ENCODE measurements at places on chromosomes 7 and 10.

DNA sequence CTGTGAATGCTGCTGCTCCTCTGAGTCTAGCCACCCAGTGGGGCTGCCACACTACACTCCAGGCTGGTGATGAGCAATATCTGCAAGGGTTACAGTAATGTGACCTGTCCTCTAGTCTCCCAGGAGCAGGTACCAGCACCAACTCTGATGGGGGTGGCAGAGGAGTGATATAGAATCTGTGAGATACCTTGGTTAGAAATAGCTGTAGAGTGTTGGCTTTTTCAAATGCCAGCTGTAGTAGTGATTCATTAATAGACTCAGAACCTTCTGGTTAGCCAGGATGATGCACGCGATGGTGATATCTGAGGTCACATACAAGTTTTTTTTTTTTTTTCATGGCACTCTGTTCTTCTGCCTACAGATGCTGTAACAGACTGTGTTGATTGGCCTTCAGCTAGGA lies 757.1 kb downstream of the INHBA start:
- no peak for DNase-seq

- DNase-seq = peak; percentile 40
Measured at GRCh38 chr7:36677769-36678437, 46.4 kb downstream of the AOAH start.

GRCh38 chr10:13633689-13634088 lies 46.9 kb downstream of the PRPF18 start:
- DNase-seq = no peak

DNA sequence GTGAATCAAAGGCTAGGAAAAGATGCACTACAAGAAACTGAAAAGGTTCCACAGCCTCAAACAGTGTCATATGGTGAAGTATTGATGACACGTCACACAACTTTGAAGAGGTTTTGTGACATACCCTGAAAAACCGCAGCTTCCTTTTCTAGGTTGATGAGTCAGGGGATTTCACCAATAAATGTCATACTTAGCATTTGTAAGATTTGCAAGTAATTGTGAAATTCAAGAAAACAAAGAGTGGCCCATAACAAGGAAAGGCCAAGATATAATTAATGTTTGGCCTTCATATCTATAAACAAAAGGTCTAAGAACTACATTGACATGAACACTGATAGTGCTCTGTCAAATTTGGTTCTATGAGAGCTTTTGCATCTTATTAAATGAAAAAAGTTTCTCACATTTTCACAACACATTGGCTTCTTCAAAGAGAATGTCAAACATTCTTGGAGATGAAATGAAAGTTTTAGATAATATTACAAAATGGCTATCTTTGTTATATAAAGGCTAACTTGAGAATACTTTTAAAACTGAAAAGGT lies 62.0 kb upstream of the NAMPT start:
- no peak for DNase-seq

DNA sequence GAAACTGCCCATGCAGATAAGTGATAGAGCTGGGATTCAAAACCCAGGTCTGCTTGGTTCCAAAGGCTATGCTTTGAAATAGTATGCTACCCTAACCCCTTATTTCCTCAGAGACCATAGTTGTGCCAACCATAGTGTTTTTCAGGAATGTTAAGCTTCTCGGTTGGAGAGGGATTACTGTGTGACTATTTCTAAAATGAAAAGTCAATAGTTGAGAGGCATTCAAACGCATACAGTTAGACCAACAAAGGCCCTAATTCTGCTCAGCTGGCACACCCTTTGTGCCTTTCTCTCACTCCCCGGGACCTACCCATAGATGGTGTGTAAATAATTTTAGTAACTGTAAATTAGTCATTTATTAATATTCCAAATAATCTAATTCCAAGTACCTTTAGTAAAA lies 64.6 kb upstream of the RNF148 start:
- no peak for DNase-seq

- no peak for DNase-seq
Measured at GRCh38 chr10:86018735-86019058, 347.9 kb downstream of the GRID1 start.

GRCh38 chr7:151454305-151454704 lies 14.4 kb upstream of the CRYGN start:
- no peak for DNase-seq

DNA sequence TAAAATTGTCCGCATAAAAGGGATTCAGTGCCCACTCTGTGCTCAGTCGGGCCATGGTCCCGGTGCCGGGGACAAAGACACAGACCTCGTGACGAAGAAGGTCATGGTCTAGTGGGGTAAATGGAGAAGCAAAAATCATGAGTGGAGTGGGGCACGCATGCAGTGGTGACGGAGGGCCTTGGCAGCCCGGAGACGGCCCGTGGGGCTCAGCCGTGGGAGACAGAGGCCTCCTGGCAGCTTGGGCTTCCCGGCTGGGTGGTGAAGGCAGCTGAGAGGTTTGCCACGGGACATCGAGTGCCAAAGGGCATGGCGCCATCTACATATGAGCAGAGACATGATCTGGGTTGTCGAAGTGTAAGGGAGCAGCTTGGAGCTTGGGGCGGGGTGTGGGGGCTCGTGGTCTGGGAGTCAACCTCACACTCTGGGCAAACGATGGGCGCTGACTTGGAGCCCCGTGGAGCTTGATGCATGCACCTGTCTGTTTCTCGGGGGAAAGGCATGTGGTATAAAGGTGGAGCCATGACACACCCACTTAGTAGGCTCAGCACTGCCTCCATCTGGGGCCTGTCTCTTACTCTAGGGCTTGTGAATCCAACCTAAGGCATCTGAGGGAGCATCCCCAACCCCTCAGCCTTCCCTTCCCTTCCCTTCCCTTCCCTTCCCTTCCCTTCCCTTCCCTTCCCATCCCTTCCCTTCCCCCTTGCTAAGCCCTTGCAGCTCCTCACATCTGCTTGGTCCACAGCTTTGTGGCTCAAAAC lies 151.0 kb upstream of the INSYN2A start:
- DNase-seq = no peak

- DNase-seq = no peak
Measured at GRCh38 chr10:35486297-35486990, 118.7 kb upstream of the GJD4 start.

GRCh38 chr7:17946591-17946990 lies 6.3 kb upstream of the SNX13 start:
- DNase-seq = no peak

DNA sequence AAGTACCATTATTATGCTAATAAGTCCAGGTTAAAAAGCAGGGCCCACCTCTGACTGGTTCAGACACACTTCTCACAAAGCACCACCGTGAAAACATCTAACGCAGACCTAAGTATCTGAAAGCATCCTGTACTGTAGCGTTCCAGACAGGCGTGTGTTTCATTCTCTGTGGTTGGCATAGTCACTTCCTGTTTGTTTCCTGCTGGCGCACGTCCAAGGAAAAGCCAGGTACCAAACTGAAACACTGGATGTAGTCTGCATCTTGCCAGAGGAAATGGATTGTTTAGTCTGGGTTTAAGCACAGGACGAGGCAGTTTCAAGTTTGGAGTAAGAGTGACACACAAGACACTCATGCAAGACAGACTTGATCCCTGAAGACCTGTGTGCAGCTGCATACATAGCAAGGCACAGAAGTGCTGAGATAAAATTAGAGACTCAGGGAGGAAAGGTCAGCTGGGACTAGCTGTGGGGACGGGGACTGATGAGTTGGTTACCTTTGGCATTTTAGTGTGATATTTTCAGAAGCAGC lies 23.3 kb downstream of the BPGM start:
- peak; percentile 67 for DNase-seq

DNA sequence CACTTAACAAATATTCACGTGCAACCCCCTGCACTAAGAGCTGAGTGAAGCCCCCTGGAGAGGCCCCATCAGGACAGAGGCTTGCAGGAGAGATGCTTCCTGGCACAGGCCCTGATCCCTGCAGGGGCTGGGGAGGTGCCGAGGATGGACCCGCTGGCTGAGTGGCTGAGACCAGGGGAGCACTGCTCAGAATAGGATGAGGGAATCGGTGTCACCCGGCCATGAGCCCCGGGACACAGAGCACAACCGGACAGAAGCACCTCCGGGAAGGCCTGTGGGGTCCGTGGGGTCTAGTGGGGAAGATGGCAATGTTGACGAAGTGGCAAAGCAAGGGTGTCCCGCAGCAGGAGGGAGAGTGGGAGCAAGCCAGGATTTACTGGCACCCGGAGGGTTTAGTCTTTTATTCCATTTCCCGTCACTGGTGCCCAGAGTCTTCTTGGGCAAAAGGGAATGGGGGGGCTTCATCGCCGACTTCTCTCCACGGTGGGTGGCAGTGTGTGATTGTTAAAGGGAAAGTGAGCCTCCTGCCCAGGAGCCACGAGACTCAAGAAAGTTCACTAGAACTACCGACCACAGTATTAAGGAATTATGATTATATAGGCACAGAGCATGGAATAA lies 140.7 kb downstream of the ADARB2 start:
- no peak for DNase-seq

DNA sequence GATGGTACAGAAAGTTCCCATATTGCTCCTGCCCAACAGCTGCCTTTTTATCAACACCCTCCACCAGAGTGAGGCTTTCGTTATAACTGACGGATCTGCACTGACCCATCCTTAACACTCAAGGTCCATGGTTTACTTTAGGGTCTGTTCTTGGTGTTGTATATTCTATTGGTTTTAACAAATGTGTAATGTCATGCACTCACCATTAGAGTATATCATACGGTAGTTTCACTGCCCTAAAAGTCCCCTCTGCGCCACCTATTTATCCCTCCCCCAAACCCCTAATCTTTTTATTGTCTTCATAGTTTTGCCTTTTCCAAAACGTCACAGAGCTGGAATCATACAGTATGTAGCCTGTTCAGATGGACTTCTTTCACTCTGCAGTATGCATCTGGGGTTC lies 102.8 kb upstream of the TNS3 start:
- DNase-seq = no peak

- DNase-seq = no peak
Measured at GRCh38 chr10:26412932-26413331, 25.2 kb upstream of the APBB1IP start.

DNA sequence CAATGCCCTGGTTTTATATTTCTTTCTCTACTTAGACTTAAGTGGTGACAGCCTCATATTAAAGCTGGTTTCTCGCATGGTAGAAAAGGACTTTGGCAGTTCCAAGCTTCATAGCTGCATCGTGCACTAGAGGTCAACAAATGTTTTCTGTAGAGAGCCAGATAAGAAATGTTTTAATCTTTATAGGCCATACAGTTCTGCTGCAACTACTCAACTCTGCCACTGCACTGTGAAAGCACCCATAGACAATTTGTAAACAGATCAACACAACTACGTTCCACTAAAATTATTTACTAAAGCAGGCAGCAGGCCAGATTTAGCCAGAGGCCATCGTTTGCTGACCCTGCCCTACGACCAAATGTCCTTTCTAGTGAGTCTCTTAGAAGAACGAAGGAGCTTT lies 36.7 kb downstream of the CSGALNACT2 start:
- no peak for DNase-seq

DNA sequence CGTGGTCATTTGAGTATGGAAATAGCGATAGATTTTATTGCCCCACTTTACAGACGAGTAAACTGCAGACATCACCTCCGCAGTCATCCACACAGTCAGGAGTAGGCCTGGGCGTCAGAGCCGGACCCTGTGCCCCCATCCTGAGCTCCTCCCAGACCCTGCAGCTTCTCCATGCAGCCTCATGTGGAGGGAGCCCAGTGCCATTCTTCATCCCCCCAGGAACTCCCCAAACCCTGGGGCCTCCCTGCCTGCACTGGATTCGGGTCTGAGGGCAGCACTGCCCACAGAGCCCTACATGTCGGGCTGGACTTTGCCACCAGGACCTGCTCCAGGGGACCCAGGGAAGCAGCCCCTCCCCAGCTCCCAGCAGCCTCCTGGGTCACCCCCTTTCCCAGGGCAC lies 100.8 kb downstream of the MKI67 start:
- DNase-seq = no peak

DNA sequence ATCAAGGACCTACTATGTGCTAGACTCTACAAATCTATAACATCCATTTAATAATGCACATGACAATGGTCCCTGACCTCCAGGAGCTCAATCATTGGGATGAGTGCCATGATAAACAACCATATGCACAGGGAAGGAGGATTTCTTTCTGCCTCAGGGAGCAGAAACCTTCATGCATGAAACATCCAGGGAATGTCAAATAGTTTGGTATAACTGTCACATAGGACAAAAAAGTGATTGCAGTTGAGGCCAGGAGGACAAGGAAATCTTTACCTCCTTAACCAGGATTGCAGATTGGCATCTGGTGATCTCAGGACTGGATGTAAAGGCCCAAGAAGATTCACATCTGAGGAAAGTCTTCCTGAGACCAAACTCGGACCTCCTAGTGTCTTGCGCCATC lies 993.1 kb downstream of the KCNMA1 start:
- no peak for DNase-seq

All from stimulated activated CD4-positive, alpha-beta T cell treated with anti-CD3 and anti-CD28 coated beads, Interleukin-15, amount 100 ng/mL, for 1 hour (primary cell).